WTC11 (cell line): ENCODE measurements at places on chromosomes 6 and 20. TPM values are rescaled to one million over a fixed set of nuclear protein-coding genes. Genes with fewer than 3 reads are reported as not detected.

C6orf15 gene
- not detected in 3 replicates for total RNA-seq

BNIP5 gene
- 0.05 TPM in 1 of 3 replicates, not detected in the others for total RNA-seq

DHX35 gene
- total RNA-seq: 17.8 to 20.4 TPM (median 18.7 TPM) in 3 replicates

HSPA1L gene
- total RNA-seq: 1.2 to 2.1 TPM (median 1.9 TPM) in 3 replicates

GFRA4 gene
- not detected in 3 replicates for total RNA-seq

GRCh38 chr6:71375676-71376075, 87.1 kb downstream of the OGFRL1 start:
- peaks cover 4% of the 10 kb centered on the region for H3K36me3 ChIP-seq
- no peak overlapping the region for H3K27ac ChIP-seq
- H3K4me3 ChIP-seq: no peak overlapping the region
- H3K4me1 ChIP-seq: no peaks in the 10 kb centered on the region
- DNase-seq: no peak

- H3K27me3 ChIP-seq: no peaks in the 10 kb centered on the region
- no peak overlapping the region for H3K27ac ChIP-seq
- no peak for DNase-seq
- H3K4me1 ChIP-seq: no peaks in the 10 kb centered on the region
- no peaks in the 10 kb centered on the region for H3K36me3 ChIP-seq
Observed at GRCh38 chr6:18349386-18349785, 37.8 kb upstream of the RNF144B start.

GRCh38 chr6:54335871-54336270, 27.6 kb downstream of the TINAG start:
- no peak for DNase-seq
- no peak overlapping the region for H3K4me3 ChIP-seq

DNA sequence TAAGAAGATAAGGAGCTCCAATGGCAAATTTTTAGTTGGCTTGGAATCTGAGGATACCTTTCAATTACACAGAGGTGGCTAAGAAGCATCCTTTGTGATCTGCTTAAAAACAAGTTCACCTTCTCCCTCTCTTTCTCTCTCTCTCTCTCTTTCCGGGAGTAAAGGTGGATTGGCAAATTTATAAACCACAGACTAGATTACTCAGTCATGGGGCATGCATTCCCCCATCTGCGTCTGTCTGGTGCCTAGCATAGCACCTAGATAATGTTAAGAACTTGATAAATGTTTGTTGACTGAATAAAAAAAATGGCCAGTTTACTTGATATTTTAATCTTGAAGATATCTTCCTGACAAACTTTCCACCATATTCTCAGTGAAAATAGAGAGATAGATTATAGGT, 312.3 kb downstream of the CDC5L start:
- no peaks in the 10 kb centered on the region for H3K36me3 ChIP-seq
- no peaks in the 10 kb centered on the region for H3K27me3 ChIP-seq
- peaks cover 17% of the 10 kb centered on the region for H3K4me1 ChIP-seq
- no peak overlapping the region for H3K27ac ChIP-seq
- DNase-seq: no peak

DNA sequence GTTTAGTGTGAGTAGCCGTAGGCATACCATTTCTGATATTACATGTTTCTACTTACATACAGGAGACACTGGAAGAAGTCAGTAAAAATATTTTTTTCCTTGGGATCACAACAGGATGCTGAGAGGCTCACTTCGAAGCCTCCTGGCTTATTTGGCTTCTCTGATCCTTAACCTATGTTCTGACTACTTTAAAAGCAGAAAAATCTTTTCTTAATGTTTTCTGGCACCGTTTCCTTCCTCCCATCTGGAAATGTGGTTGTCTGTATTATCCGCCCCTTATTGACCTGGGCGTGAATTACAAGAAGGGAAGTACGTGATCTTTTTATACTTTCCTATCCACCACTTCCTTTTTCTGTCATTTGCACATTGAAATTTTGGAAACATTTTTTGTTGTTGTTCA, 379.6 kb downstream of the COL12A1 start:
- no peak overlapping the region for H3K27ac ChIP-seq
- no peak overlapping the region for H3K4me3 ChIP-seq
- no peaks in the 10 kb centered on the region for H3K36me3 ChIP-seq
- no peaks in the 10 kb centered on the region for H3K4me1 ChIP-seq

DNA sequence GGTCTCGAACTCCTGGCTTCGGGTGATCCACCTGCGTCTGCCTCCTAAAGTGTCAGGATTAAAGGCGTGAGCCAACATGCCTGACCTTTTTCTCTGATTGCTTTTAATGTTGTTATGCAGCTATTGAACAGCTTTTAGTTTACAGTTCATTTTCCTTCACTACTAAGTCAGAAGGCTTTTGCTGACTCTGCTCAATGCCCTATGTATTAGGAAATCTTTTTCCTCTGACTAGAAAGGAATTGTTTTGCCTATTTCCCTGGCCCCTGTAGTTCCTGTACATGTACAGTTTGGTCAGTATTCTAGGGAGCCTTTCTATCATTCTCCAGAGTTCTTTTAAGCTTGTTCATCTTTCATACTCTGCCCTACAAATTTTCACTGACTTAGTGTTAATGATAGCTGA, 280.2 kb downstream of the CDKAL1 start:
- DNase-seq: no peak
- peaks cover 35% of the 10 kb centered on the region for H3K4me1 ChIP-seq
- no peaks in the 10 kb centered on the region for H3K27me3 ChIP-seq
- H3K36me3 ChIP-seq: no peaks in the 10 kb centered on the region

DNA sequence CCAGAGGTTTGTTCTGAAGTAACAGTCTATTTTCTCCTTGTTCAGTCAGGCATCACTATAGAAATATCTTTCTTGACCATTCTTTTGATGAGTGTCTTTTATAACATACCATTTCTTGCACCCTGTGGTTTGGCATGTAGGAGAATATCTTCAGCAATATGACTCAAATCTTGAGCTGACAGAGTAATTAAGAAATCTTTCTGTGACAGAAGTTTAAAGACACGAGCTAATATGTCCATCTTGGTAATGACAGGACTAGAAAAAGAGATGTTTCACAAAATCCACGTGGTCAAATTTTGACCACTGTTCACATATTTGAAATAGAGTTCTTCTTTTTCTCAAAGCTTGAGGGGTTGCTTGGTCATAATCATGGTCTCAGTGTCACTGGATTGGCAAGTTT, 149.9 kb downstream of the MYB start:
- DNase-seq: no peak
- H3K4me1 ChIP-seq: no peaks in the 10 kb centered on the region
- no peak overlapping the region for H3K27ac ChIP-seq
- no peaks in the 10 kb centered on the region for H3K36me3 ChIP-seq

DNA sequence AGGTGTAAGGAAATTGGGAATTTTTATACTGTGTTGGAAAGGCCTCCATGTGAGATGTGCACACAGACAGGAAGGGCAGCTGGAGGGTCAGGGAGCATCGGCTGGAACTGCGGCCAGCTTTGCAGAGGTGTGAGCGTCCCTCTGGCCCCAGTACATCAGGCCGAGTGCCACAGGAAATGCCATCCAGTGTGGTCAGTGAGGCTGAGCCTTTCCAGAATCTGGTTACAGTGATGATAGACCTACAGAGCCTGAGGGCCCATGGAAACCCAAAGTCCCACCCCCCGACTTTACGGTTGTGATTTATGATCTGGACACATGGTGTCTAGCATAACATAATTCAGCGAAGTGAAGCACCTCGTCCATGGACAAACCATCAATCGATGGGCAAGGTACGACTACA, 137.3 kb upstream of the PDE10A start:
- H3K4me3 ChIP-seq: no peak overlapping the region
- no peaks in the 10 kb centered on the region for H3K36me3 ChIP-seq
- H3K27me3 ChIP-seq: peaks cover 32% of the 10 kb centered on the region
- H3K4me1 ChIP-seq: peaks cover 4% of the 10 kb centered on the region

DNA sequence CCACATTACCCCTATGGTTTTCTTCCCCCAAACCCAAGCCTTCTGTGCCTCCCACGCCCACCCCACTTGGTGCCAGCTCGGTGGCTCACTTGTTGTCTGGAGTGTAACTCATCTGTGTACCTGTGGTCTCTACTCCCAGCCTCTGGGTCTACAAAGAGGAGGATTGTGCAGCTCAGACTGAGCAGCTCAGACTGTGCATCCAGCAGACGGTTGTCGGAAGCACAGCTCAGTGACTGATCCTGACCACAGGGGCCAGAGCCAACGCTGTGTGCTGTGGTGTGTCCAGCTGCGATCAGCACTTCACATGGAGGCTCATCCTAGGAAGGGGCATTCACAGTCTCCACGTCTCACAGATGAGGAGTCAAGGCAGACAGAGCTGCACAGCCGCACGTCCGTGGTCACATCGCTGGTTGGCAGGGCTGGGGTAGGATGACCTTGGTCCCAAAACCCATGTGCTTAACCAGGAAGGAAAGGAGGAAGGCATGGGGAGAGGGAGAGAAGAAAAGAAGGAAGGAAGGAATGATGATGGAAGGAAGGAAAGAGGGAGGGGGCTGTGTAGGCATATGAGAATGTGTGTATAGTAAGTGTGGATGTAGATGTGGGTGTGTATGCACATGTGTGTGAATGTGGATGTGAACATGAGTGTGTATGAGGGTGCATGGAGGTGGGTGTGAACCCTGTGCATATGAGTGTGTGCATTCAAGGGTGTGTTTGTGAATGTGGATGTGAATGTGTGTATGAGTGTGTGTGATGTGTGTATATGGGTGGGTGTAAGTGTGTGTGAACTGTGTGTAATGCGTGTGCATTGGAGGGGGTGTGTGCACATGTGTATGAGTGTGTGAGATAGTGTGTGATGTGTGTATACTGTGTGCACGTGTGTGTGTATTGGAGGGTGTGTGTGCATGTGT, 28.2 kb upstream of the STX16 start:
- peaks cover 8% of the 10 kb centered on the region for H3K36me3 ChIP-seq
- no peak overlapping the region for H3K27ac ChIP-seq
- DNase-seq: no peak
- peaks cover 25% of the 10 kb centered on the region for H3K27me3 ChIP-seq

- no peak overlapping the region for H3K27ac ChIP-seq
- H3K4me1 ChIP-seq: no peaks in the 10 kb centered on the region
- no peaks in the 10 kb centered on the region for H3K27me3 ChIP-seq
- no peak overlapping the region for H3K4me3 ChIP-seq
- no peak for DNase-seq
Observed at GRCh38 chr20:62692176-62692575, 16.5 kb upstream of the NTSR1 start.

DNA sequence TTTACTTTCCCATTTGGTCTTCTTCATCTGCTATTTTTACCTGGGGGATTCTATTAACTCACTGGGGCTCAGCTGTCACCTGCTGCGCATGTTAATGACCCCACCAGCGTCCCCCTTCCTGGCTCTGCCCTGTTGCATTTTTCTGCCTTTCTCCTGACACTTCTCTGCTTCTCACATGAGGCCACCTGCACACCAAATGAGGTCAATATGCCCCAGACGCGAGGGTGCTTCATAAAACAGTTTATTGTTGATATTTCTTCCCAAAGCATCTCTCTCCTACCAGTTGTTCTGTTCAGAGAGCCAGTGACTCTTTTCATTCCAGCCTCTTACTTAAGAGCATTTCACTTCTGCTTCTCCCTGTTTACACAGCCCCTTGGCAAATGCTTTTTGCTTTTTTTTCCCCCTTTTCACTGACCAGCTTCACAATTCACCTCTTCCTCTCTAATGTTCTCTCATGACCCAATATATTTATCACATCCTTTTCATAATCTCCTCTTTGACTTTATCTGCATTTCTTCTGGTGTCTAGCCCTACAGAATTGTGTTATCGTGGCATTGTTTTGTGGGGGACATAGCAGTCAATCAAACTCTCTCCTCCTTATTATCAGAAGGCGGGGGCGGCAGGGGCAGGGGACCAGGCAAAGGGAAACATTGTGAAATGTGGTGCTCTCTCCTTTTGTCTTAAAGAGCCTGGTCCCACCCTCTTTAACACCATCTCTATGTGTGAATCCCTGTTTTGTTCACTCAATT, 545.8 kb upstream of the CITED2 start:
- peaks cover 32% of the 10 kb centered on the region for H3K4me1 ChIP-seq
- no peaks in the 10 kb centered on the region for H3K27me3 ChIP-seq
- H3K4me3 ChIP-seq: no peak overlapping the region
- H3K36me3 ChIP-seq: peaks cover under 1% of the 10 kb centered on the region; the same call in 1 of the 2 replicates
- no peak for DNase-seq
- H3K27ac ChIP-seq: 0 out of 2 replicates have a peak overlapping the region, but pooled peaks have one; percentile 0

GRCh38 chr6:134247231-134247833, 70.6 kb downstream of the SGK1 start:
- H3K27me3 ChIP-seq: no peaks in the 10 kb centered on the region; the same call in 1 of the 2 replicates
- DNase-seq: no peak
- no peaks in the 10 kb centered on the region for H3K36me3 ChIP-seq
- no peak overlapping the region for H3K27ac ChIP-seq
- H3K4me3 ChIP-seq: no peak overlapping the region

DNA sequence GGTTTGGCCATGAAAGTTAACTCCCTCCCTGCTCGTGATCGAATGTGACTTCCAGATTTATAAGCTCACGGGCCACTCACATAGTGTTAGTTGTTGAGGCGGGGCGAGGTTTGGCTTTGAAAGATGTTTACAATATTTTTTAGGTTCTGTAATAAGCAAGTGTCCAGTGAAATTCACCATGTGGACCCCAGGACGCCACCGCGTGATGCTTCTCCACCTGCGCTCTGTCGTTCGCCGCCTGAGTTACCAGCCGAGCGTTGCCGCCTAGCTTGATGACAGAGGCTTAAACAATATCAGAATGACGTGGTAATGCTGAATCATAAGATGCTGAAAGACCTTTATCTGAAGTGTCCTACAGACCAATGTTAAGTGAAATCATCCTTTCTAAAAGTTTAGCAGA, 241.0 kb downstream of the MYLK4 start:
- H3K27ac ChIP-seq: no peak overlapping the region
- H3K36me3 ChIP-seq: no peaks in the 10 kb centered on the region
- no peaks in the 10 kb centered on the region for H3K27me3 ChIP-seq
